Muscle of leg (tissue), 16 donors: ENCODE measurements at places on chromosomes 12 and 14. TPM values are rescaled to one million over a fixed set of nuclear protein-coding genes. Genes with fewer than 3 reads are reported as not detected.

DNA sequence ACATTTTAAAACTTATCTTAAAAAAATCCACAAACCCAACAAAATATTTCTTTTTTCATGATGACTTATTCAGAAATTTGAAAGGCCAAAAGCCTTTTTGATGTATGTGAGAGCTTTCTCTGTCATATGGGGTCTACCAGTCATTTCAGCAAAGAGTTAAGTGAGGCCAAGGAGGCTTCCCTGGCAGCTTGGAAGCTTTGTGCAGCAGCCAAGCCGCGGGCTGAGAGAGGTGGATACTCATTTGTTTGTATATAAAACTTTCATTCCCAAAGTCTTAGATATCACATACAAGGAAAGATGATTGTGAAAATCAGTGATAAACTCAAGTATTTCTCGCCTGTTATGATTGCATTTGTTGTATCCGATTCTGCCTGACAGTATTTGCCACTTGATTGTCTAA lies 48.5 kb upstream of the RNU6-8 start:
- no peak overlapping the region for H3K27ac ChIP-seq
- DNase-seq: no peak
- no peak overlapping the region for H3K4me3 ChIP-seq
- H3K36me3 ChIP-seq: no peaks in the 10 kb centered on the region
- peaks cover 12% of the 10 kb centered on the region for H3K4me1 ChIP-seq
- no peaks in the 10 kb centered on the region for H3K27me3 ChIP-seq

DNA sequence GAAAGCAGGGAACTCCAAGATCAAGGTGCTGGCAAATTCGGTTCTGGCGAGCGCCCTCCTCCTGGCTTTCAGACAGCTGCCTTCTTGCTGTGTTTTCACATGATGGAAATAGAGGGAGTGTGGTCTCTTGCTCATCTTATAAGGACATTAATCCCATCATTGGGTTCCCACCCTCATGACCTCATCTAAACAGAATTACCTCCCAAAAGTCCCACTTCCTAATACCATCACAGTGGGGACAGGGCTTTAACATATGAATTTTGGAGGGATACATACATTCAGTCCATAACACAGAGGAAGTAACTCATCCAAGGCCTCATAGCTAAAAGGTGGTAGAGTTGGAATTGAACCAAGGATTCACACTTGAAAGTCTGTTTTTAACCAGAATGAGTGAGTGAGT lies 28.6 kb downstream of the DYRK2 start:
- H3K27ac ChIP-seq: no peak overlapping the region
- peak; percentile 48 for DNase-seq
- peaks cover 3% of the 10 kb centered on the region for H3K36me3 ChIP-seq
- no peak overlapping the region for H3K4me3 ChIP-seq
- H3K4me1 ChIP-seq: no peaks in the 10 kb centered on the region
- no peaks in the 10 kb centered on the region for H3K27me3 ChIP-seq

GRCh38 chr12:107847430-107847829 lies 72.9 kb downstream of the ASCL4 start:
- peaks cover 4% of the 10 kb centered on the region for H3K4me1 ChIP-seq
- peaks cover 58% of the 10 kb centered on the region for H3K27me3 ChIP-seq
- H3K4me3 ChIP-seq: no peak overlapping the region

DNA sequence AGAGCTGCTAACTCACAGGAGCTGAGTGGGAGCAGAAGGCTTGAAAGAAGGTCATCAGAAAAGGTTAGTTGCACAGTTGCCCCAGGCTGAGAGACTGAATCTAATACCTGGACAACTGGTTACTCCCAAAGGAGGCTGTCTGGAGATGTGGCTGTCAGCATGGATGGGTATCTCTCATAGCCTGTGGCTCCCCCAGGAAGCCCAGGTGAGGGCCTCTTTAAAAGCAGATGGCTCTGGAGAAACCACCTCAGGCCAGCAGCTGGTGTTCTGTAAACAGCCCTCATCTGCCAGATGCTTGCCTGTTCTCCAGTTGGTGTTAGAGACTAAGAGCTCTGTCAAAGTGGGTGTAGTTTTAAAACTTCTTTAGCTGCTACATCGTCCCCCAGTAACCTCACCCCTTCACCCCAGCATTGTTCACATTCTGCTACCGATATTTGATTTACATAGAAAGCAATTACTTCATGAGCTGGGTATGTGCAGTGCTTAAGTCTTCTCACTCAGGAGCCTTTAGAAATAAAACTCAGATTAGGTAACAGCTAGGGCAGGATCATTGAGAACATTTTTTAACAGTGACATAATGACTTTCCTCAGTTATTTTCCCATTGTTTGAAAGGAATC lies 25.8 kb downstream of the DACT1 start:
- H3K36me3 ChIP-seq: no peaks in the 10 kb centered on the region
- peaks cover 3% of the 10 kb centered on the region for H3K4me1 ChIP-seq
- DNase-seq: peak; percentile 40
- H3K4me3 ChIP-seq: no peak overlapping the region
- H3K27ac ChIP-seq: no peak overlapping the region
- no peaks in the 10 kb centered on the region for H3K27me3 ChIP-seq

GRCh38 chr12:18284386-18284785 lies 23.1 kb downstream of the PIK3C2G start:
- peak overlapping the region; percentile 50 for H3K27ac ChIP-seq
- H3K27me3 ChIP-seq: no peaks in the 10 kb centered on the region
- H3K4me1 ChIP-seq: peaks cover 3% of the 10 kb centered on the region

DNA sequence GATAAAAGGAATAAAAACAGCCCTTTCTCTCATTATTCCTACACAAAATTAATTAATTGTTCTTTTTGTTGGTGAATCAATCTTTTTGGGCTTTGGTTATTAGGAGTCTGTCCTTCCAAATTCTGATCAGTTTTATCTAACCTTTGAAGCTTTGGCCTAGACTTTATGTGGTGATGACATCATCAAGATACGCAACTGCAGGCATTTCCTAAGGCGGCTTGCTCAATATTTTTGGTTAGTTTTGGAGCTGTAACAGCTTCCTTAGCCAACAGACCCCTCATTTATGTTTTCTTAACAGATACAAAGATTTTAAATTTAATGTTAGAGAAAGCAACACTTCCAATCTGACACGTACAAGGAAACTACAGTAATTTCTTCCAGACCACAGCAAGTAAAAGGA lies 87.8 kb upstream of the PDE3A start:
- H3K4me3 ChIP-seq: no peak overlapping the region
- H3K27me3 ChIP-seq: no peaks in the 10 kb centered on the region
- H3K27ac ChIP-seq: no peak overlapping the region
- DNase-seq: no peak
- no peaks in the 10 kb centered on the region for H3K36me3 ChIP-seq
- H3K4me1 ChIP-seq: no peaks in the 10 kb centered on the region

GRCh38 chr12:122467983-122468382 lies 32.7 kb downstream of the ZCCHC8 start:
- no peak overlapping the region for H3K4me3 ChIP-seq
- no peaks in the 10 kb centered on the region for H3K27me3 ChIP-seq
- H3K36me3 ChIP-seq: peaks cover 4% of the 10 kb centered on the region
- H3K4me1 ChIP-seq: no peaks in the 10 kb centered on the region
- DNase-seq: no peak

DNA sequence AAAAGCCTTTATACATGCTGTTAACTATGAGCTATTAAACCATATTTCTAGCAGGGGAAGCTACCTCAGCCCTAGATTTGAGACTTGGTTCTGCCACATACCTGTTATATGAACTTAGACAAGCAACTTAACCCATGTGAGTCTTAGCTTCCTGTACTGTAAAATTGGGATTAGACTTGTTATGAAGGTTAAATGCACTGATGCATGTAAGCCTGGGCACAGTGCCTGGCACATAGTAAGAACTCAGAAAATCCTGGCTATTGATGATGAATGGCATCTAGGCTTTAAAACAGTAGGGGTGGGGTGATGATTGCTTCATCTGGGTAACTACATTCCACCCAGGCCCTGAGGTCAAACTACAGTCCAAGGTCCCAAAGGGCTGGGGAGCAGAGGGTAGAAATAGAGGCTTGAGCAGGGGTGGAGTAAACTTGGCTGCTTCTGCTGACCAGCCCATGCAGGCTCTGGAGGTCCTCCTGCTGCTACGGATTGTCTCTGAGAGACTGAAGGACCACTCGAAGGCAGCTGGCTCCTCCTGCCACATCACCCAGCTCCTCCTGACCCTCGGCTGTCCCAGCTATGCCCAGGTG lies 11.3 kb downstream of the ESPL1 start:
- DNase-seq: no peak
- H3K4me1 ChIP-seq: no peaks in the 10 kb centered on the region
- no peak overlapping the region for H3K4me3 ChIP-seq
- H3K36me3 ChIP-seq: peaks cover 59% of the 10 kb centered on the region
- H3K27ac ChIP-seq: no peak overlapping the region
- H3K27me3 ChIP-seq: no peaks in the 10 kb centered on the region

GRCh38 chr12:53063708-53064612 lies 14.1 kb downstream of the TNS2 start:
- peaks cover 90% of the 10 kb centered on the region for H3K36me3 ChIP-seq
- no peak overlapping the region for H3K4me3 ChIP-seq
- no peaks in the 10 kb centered on the region for H3K27me3 ChIP-seq

DNA sequence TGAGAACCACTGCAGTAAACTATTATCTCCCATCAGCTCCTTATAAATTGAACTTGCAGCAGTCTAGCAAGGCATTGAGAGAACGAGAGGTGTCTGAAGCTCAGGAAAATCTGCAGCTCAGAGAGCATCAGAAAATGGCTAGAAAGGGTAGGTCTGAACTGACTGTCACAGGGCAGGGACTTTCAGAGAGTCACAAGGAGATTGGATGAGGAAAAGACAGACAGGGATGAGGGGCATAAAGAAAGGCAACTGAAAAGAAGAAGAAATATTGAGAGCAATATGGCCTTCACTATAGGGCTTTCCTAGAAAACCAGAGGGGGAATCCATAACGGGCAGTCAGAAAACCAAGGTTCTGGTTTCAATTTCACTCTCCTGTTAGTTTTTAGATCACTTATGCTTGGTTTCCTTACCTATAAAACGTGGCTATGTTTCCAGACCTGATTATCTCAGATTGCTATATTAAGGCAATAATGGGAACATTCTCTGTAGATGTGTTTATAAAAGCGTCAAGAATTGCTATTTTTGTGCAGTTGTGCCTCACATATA lies 40.9 kb downstream of the PDE6H start:
- no peak overlapping the region for H3K4me3 ChIP-seq
- H3K27ac ChIP-seq: no peak overlapping the region
- no peaks in the 10 kb centered on the region for H3K36me3 ChIP-seq
- no peaks in the 10 kb centered on the region for H3K4me1 ChIP-seq

GRCh38 chr12:1827826-1828805 lies 7.8 kb downstream of the LRTM2 start:
- no peak overlapping the region for H3K27ac ChIP-seq
- H3K36me3 ChIP-seq: no peaks in the 10 kb centered on the region
- H3K4me3 ChIP-seq: no peak overlapping the region
- DNase-seq: no peak

DNA sequence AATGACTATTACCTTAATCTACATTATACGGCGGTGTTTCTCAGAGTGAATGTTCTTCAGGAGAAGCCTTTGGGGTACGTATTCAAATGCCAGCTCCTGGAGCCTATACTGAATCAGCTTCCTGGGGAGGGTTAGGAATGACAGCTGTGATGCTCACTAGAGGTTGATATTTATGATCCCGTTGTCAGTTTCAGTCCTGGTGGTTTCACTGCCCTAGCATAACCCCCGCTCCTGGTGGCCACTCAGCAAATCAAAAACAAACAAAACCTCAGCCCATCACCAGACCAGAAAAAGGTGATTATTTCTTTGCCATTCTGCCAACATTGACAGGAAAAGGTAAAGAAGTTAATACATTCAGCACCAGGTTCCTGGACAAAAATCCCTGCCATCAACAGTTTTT lies 136.5 kb upstream of the CRY1 start:
- peaks cover 9% of the 10 kb centered on the region for H3K27me3 ChIP-seq
- no peaks in the 10 kb centered on the region for H3K36me3 ChIP-seq
- no peak overlapping the region for H3K4me3 ChIP-seq
- no peak for DNase-seq

GRCh38 chr12:14930299-14930698 lies 8.0 kb downstream of the ERP27 start:
- no peak for DNase-seq
- H3K27ac ChIP-seq: no peak overlapping the region
- H3K36me3 ChIP-seq: no peaks in the 10 kb centered on the region

DNA sequence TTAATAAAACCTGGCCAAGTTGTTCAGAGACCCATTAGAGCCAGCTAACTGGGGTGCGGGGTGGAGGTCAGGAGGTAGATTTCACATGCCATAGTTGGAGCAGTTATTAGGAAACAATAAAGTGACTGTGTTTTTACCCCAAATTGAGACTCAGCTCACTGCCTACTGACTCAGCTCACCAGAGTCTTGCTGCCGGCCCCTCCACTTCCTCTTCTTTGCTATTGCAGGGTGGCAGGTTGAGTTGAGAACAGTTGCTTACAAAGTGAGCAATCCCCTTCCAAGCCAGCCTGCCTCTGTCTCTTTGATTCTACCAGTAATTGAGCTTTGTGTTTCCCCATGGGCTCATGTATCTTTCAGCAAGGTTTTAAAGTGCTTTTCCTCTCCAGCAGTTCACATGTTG lies 12.9 kb downstream of the ST8SIA1 start:
- no peaks in the 10 kb centered on the region for H3K27me3 ChIP-seq
- no peak for DNase-seq
- H3K36me3 ChIP-seq: peaks cover 2% of the 10 kb centered on the region
- no peak overlapping the region for H3K27ac ChIP-seq

GRCh38 chr12:92059960-92060359 lies 85.7 kb downstream of the BTG1 start:
- no peaks in the 10 kb centered on the region for H3K36me3 ChIP-seq
- no peak overlapping the region for H3K4me3 ChIP-seq
- no peaks in the 10 kb centered on the region for H3K27me3 ChIP-seq
- peak; percentile 47 for DNase-seq
- peaks cover 2% of the 10 kb centered on the region for H3K4me1 ChIP-seq
- H3K27ac ChIP-seq: no peak overlapping the region

DNA sequence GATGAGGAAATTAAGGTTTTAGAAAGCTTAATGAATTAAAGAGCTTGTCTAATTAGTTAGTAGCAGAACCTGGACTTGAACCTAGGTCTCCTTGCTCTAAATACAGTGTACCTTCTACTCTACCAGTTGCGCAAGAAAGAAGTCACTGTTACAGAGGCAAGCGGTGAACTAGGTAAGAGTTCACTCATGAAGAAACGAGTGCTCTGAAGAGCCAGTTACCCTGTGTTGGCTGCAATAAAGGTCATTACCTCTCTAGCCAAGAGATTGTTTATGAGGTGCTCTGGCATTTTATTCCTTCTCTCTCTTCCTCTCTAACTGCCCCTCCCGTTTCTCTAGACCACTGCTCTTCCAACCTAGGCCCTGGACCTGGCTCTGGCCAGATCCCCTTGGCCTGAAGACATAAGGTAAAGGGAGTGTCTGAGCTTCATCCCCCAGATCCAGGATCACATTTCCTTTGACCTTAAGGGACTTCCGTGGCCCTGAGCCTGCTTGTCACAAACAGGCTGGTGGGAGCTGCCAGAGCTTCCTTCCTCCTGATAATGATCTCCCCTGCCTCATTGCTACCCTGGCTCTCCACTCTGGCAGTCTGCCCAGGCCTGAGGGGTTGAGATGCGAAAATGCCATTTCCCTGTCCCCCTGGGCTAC lies 1.9 kb downstream of the RNASE7 start:
- no peak for DNase-seq
- H3K4me3 ChIP-seq: no peak overlapping the region
- H3K27me3 ChIP-seq: no peaks in the 10 kb centered on the region
- H3K27ac ChIP-seq: no peak overlapping the region
- H3K36me3 ChIP-seq: no peaks in the 10 kb centered on the region
- peaks cover 23% of the 10 kb centered on the region for H3K4me1 ChIP-seq

RNF212B gene
- total RNA-seq: not detected

TAS2R7 gene
- not detected for total RNA-seq

KRT81 gene
- 0.04 TPM for total RNA-seq

DIO2 gene
- total RNA-seq: 0.80 TPM

CCDC91 gene
- 30.0 TPM for total RNA-seq

C12orf50 gene
- total RNA-seq: 0.09 TPM

HOXC11 gene
- total RNA-seq: 2.9 TPM

MAP3K12 gene
- total RNA-seq: 15.3 TPM

ADAM21 gene
- total RNA-seq: 0.09 TPM
